ENCODE measurements at places on chromosomes 7 and 10.

DNA sequence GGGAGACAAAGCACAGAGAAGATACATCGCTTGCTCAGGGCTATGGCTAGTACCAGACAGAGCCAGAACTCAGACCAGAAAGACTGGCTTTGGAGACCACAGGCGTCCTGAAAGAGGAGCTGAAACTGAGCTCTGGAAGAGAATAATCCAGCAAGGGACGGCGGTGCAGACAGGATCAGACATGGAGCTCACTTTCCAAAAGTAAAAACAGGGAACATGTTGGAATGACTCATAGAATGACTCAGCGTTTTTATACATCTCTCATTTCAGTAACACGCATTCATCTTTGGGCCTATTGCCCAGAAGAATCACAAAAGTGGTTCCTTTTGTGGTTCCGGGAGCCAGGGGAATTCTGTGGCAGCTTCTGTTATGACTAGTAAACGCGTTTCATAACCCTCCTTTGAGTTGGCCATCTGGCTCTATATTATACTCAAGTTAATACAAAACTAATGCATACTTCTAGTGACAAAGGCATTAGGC is 37.2 kb downstream of the PLEKHS1 start:
- no peak for DNase-seq

DNA sequence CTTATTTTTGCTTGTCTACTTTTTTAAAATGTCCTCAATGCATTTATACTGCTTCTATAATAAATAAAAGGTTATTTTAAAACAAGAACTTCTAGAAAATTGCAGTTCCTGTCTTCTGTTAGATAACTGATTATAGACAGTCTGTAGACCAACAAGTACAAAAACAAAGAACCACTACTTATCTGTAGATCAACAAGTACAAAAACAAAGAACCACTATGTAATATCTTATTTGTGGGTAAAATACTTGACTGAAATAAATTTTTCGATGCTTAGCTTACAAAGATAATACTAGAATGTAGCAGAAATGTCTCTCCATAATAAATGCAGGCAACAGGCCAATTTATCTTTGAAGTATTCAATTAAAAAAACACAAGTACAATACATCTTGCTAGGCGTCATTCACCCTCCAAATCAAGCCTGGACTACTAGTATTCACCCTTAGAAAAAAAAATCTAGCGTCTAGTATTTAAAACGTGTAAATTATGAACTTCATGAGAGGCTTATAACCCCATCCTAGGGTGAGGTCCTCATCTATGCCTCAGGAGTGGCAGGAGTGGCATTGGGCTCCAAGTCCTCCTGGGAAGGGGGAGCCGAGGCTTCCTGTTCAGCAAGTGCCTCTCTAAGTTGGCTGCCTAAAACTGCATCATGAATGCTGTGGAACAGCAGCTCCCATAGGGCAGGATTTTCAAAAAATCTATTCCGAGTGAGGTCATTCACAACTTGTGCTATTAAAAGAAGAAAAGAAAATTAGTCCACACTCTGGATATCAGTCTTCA is 26.6 kb downstream of the PSMC2 start:
- peak; percentile 19 for DNase-seq

GRCh38 chr10:49274886-49275285 is 24.1 kb upstream of the C10orf71 start:
- no peak for DNase-seq

DNA sequence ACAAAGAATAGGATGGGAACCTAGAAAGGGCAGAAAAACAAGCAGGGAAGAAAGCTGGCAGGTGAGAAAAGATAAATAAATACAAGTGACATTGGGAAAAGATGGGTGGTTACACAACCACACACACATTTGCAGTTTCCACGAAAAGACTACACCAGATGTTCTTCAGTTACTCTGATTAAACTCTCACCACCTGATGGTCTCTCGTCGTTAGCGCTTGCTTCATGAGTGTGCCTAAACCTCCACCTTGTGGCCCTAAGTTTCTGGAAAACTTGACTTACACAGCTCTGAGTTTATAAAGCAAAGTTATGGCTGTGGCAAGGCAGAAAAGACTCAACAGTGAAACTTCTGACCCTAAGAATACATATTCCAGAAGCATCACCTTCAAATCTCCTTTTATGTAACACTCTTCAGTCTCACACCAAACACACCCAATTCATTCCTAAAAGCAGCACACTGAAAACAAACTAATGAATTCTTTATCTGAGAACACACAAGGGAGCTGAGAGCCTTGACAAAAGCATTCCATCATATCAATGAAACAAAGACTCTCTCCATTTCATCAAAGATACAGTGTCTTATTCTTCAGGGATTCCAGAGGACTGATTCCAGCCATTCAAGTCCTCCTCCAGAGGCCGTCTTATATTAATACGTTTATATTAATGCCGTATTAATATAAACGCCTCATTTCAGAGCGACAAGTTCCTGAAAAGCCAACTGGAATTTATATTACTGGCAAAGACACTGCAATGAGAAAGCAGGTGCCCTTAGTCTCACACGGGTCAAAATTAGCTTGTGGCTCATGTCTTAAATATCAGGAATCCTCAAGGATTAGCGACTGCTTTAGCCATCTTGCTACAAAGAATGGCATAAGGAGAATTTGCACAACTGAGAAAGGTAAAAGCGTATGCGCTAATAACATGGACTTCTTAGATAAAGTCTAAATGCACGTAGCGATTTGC is 77.6 kb downstream of the RNF216 start:
- no peak for DNase-seq

DNA sequence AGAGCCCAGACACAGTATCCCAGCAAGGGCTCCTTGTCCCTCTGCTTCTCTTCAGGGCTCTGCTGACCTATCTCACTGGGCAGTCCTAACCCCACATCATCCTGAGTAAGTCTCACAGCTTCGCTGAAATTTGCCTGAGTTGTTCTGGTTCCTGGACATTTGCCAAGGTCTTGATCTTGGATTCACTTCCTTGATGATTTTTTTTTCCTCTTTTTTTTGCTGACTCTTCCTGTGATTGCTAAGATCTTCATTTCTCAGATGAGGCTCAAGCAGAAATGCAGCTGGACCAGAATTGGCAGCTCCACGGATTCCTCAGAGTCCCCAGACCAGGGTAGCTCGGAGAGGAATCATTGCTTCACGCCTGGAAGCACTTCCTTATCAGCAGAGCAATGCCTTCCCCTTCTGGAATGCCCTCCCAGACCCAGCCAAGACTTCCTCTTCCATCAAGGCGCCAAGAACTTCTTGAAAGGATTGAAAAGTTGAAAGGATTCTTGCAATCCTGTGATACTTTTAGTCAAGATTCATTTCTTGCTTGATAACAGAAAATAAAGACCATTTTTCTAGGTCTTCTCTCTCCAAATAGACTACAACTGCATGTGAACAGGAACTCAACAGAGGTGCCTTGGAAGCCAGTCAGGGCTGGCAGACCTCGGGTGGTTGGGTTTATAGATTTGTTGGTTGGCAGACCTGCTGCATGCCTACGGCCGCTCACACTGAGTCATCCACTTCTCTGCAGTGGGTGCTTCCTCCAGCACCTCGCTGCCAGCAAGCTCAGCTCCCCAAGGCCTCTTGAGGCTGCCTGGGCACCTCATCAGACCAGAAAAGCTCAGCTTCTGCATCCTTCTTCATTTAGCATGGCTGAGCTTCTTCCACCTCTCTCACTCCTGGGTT is 8.8 kb upstream of the AFAP1L2 start:
- DNase-seq: no peak

GRCh38 chr7:34842782-34843181 is 184.8 kb downstream of the NPSR1 start:
- no peak for DNase-seq

GRCh38 chr10:17144757-17145156 is 15.1 kb upstream of the CUBN start:
- no peak for DNase-seq

- no peak for DNase-seq
Measured at GRCh38 chr7:388961-389701, 99.2 kb downstream of the FOXL3 start.

DNA sequence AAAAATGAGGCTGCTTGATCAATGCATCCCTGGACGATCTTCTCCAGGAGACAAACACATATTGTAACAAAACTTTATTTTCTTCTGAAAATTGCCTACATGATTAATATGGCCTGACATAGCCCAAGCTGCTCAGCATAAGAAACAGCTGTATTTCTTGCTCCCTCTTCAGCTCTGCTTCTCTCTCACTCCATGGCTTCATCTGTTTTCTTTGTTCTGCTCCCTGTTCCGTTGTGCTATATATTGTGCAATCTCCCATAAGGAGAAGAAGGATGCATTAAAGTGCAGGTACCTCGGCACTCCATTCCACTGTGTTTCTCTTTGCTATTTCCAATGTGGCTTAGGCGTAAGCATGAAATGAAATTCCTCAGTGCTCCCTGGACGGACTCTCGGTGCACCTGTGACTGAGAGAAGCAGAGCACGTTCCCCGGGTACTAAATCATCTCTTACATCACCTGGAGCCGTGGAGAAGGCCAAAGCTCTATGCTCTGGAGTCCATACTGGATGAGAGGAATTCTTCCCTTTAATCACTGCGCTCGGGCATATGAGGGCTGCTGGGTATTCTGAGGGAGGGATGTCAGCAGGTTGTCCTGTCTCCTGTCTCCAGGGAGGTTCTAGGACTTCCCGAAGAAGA is 254.3 kb downstream of the GALNT17 start:
- no peak for DNase-seq

- no peak for DNase-seq
Measured at GRCh38 chr7:22442882-22443369, 57.1 kb downstream of the STEAP1B start.

DNA sequence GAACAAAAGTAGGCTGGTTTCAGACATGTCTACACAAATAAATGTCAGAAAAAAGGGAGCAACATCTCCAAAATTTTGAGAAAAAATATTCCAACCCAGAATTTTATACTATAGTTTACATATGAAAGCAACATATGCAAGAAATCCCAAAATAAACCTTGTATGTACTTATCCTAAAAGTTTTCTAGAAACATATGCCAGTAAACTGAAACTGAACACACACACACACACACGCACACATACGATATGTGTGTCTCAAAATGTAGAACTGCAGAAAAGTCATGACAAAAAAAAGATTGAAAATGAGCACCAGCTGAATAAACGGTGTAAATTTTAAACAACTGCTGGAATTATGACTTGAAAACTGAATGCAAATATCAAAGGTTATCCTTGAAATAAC is 81.0 kb downstream of the VPS41 start:
- DNase-seq: no peak

GRCh38 chr7:128841921-128842673 is 11.9 kb downstream of the FLNC start:
- peak; percentile 8 for DNase-seq

DNA sequence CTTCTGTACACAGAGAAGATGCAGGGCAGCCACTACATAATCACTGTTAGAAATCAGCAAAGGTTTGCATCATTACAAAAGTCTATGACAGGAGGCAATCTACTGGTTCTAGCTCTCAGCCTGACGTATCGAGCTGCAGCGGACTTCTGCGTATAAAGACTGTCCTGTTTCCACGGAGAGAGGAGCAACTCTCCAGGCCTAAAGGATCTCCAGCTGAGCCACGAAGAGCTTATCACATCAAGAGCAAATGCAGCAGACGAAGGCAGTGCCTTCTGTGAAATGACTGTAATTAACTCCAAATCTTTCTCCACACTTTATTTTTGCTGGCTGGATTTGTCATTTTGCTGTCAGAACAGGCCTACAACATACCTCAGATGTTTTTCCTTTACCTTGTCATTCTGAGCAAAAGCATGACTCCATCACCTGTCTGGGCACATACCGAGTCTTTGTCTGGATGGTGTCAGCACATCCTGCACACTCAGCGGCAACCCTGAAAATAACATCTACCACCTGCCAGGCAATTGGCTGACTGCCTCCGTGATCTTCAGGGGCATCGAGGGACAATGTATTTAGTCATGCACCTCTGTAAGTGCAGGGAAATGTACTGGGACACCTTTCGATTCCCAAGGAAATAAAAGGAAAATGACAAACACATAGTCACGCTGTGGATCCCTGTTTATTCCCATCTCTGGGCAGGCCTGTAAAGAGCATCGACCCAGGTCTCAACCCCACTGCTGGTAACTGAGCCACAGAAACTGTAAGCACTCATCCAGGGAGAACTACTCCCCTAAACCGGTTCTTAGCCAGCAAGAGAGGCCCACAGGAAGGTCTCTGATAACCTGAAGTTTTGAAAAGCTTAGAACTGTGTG is 26.3 kb upstream of the SH3PXD2A start:
- peak; percentile 77 for DNase-seq

- DNase-seq: peak; percentile 40
Measured at GRCh38 chr7:73738220-73738611, 386 bp downstream of the ABHD11 start.

DNA sequence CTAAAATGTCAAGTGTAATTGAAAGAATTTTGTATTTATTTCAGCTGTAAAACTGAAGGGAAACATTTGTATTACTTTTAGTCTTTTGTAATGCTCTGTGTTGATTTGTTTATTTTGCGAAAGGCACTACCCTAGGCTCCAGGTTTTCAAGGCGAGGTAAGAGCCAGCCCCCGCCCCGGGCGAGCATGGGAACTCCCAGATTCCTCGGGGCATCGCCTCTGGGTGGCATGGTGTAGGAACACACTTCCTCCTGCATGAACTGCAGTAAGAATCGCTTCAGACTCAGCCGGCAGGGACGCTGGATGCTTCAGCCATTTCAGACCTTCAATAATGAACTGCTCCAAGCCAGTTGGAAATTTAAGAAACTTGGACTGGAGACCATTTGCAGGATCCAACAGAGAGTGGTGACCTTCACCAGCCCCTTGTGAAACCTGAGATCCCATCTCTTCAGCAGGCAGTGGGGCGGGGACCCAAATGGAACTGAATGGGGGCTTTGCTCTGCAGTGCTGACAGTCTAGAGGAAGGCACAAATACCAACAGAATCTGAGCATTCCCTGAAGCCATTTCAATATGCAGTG is 544.3 kb upstream of the MGMT start:
- DNase-seq: no peak

GRCh38 chr10:78578929-78579328 is 489.8 kb upstream of the ZMIZ1 start:
- DNase-seq: no peak

- no peak for DNase-seq
Measured at GRCh38 chr7:84251277-84251781, 56.7 kb upstream of the SEMA3A start.

- no peak for DNase-seq
Measured at GRCh38 chr10:60645980-60646379, 132.3 kb upstream of the CDK1 start.

DNA sequence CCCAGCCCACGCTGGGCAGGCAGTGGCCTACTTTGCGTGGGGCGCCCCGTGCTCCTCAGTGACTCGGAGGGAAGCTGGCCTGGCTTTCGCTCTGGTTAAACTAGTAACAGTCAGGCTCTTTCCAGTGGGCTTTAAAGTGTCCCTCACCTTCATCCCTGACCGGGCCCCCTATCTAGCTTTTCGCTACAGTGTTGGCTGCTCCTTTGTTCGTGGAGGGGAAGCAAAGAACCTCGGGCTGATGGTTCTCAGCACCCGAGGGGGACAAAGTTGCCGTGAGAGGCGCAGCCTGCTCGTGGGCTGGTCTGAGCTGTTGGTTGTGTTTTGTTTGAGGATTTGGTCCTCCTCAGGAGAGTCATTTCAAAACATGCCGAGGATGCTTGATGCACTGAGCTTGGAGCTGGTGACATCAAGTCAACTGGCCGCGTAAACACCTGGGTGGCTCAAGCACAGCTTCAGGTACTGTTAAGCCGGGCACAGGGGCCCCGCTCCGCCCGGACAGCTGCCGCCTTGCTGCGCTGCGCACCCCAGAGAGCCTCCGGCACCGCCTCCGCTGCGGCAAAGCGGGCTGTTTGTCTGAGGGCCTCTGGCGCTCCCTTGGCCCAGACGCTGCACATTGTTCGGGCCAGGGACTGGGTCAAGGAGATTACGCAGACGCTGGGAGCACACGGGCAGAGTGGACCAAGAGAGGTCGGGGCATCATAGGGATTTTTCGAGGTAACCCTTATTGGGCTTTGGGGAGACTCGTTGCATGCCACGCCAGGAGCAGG is 1.6 kb downstream of the DLX6 start:
- DNase-seq: no peak
